ENCODE measurements at places on chromosomes 3 and 15.

GRCh38 chr3:178536211-178537079, at the start of gene KCNMB2:
KCNMB2 (plus strand) TSS chr3:178536436.
- no peak for DNase-seq

DNA sequence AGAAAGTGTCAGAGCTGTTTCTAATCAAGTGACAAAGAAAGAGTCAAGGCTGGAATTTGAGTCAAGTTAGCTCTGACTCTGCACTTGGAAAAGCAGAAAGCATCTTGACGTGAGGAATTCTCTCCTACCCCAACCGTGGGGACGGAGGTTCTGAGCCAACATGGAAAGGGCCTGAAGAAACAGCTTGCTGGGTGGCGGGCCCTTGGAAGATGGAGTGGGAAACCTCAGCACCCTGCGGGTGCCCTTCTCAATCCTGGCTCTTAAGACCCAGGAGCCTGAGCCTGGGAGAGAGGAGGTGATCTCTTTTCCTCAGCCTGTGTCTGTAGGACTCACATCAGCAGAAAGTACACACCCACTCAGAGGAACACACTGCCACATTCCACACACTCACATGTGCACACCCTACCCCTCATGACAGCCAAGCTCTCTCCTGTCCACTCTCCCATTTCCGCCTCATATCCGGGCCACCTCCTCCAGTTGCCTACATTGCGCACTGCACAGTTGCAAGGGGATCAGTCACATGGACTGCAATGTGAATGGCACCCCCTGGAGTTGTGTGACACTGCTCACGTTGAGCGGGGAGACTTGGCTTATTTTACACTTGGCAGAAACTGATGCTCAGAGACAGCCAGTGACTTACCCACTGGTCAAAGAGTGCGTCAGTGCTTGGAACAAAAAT, 101.5 kb upstream of the SLC6A6 start:
- no peak for DNase-seq

DNA sequence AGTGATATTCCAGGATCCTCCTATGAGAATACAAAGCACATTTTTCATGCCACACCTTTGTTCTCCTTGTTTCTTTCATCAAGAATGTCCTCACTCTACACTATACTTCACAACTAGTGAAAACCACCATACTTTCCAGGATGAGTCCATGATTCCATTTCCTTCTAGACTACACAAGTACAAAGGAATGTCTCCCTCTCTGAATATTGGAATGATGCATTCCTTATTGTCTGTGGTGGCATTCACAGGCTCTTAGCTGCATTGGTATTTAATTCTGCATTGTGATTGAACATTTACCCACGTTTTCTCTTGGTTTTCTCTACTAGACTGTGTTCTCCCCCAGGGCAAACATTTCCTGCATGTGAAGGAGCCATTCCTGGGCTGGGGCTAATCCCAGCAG, 217.5 kb downstream of the RAP2B start:
- no peak for DNase-seq

- DNase-seq = no peak
Measured at GRCh38 chr15:37102305-37103162, 2.2 kb upstream of the MEIS2 start.

GRCh38 chr15:59545573-59545972, 66.0 kb upstream of the GCNT3 start:
- no peak for DNase-seq

- DNase-seq = no peak
Measured at GRCh38 chr15:41169781-41170180, 53.7 kb upstream of the INO80 start.

DNA sequence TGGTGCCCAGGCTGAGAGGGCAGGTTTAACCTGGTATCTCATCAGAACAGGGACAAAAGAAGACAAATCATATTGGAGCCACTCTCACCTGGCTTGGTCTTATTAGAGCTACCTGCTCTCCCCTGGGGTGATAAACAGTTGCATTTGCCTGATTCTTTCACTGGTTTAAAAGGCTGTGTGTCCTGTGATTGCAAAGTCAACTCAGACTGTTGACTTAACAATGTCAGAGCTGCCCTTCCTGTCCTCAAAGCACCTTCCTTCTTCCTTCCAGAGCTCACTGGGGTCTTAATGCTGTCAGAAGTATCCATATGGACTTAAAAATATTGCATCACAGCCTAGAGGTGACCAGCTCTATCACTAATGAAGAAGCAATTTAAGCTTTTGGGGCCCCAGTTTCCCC, 50.5 kb upstream of the MINAR1 start:
- DNase-seq = no peak

DNA sequence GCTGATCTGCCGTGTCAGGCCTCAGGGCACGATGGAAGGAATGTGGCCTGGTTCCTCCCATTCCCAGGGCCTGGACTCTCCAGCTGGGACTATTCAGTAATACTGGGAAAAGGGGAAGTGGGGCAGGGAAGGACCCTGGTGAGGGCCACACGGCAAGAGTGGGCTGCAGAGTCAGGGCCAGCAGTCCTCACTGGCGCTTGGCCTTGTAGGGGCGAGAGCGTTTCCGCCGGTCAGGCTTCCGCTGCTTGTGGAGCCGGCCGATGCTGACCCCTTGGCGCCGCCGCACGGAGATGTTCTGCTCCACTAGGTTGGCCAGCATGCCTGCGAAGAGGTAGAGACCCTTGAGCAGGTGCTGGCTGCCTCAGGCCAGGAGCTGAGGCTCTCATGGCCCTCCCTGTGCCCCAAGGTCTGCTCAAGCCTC, 42.8 kb downstream of the SEMA3G start:
- no peak for DNase-seq

DNA sequence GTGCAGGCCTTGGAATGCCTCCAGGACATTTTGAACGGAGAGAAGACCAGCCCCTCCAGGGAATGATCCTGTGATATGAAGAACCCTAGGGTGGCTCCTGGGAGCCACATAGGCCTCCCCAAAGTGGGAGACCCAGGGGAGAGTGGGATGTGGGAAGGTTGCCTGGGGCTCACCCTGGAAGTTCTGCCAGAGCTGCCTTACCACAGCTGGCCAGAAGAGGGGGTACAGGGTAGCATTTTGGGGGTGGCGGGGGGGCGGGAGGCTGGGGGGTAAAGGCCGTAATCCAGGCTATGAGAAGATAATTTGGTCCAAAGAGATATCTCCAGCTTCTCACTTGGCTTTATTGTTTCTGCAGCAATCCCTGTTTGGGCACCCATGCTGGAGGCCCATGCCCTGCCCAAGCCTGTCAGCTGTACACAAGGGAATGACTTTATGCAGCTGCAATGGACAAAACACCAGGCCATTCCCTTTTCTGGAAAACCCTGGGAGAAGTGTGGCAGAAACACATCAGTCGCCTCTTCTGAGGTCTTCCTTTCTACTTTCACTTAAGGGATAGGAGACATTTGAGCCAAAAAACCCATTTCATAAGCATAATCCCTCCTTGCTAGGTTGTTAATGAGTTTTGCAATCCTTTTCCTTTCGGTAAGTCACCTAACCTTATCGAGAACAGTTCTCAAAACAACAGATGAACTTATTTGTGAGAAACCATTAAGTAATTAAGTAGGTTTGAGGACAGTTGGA, 11.0 kb upstream of the MUSTN1 start:
- no peak for DNase-seq

- no peak for DNase-seq
Measured at GRCh38 chr3:165439765-165440164, 243.6 kb upstream of the SLITRK3 start.

DNA sequence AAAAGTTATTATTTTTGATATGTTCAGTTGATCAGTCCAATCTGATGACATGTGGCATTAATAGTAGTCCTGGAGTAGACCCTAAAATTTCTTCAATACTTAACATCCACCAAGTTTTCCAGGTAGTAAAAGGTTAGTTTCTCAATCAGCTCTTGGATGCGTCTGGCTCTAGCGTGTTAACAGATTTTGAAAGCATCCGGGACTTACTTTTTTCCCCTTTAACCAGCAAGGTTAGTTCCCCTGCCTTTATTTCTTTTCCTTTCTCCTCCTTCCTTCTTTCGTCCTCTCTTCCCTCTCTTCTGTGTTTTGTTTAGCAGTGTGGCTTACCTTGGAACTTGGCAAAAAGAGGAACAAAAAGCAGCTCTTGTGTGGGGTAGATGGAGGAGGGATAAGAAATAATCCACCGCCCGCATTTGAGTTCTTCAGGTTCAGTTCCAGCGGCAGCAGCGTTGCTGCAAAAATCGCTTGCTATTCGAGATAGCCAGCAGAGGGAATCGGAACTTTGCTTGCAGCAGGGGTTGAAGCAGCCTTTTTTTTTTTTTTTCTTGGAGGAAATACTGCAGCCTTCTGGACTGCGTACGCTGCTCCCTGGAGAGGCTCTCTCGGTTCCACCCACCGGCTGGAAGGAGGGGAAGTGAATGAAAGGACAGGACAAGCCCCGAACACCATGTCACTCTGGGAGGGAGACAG, at the start of gene RBMS3:
Gene RBMS3, plus strand, starts transcription at position 668 of the 690 bp plus-strand sequence.
- DNase-seq = no peak

DNA sequence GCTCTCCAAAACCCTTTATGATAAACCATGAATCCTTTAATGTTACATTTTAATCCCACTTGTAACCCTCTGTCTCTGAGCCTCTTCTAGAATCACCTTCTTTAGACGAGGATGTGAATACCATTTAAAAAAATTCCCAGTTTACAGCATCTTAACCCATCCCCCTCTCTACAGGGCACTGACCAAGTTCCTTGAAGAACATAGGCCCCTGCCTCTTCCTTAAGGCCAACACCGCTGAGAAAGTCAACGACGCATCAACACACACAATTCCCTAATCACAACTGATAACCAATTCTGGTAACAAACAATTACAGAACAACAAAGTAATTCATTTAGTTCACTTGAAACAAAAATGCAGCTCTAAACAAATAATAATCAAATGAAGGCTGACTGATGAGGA, 130.3 kb downstream of the DLG1 start:
- DNase-seq = no peak

- no peak for DNase-seq
Measured at GRCh38 chr15:50278496-50278895, 13.0 kb upstream of the HDC start.

DNA sequence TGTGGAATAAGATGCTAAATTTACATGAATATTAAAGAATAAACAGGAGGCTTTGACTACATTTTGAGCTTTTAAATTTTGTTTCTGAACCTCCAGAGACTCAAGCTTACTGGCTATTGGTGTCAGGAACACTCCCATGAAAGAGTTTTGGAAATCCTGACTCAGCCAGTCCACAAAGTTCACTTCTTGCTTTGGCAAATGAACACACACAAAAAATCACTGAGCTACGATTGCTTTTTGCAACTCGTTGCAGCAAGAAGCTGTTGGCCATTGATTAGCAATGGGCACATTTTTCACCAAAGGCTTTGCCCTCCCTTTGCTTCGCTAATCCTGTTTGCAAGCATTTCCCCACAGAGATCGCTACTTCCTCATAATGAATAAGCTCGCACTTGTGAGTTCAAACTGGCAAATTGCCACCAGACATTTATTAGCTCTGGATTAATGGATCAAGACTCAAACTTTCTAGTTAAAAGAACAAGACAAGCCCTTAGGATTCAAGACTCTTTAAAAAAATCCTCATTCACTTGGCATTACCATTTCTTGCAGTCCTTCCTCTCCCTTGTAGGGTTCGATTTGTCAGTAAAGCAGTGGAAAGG, 343.2 kb upstream of the ONECUT1 start:
- DNase-seq = no peak
